KBM-7 (cell line): ENCODE measurements at places on chromosomes 2 and 18.

DNA sequence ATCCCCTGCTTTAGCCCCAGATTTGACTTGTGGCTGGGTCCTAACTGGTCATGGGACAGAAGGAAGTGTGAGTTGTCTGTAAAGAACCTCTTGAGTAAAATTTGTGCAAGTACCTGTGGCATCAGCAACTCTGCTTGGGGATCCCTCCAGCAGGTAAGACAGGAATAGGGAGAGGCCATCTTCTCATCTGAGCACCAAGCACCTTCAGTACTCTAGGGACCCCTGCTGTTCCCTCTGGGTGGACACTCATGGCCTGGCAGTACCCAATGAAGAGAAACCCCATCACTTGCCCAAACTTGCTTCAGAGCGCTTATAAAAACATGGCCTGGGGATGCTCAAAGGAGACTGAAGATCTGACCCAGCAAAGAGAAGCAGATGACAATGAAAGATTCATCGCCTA is 297.8 kb downstream of the SP3 start:
- DNase-seq = no peak

- DNase-seq = peak; percentile 64
These were observed 87.0 kb upstream of the RTN4 start for GRCh38 chr2:55137024-55137958.

DNA sequence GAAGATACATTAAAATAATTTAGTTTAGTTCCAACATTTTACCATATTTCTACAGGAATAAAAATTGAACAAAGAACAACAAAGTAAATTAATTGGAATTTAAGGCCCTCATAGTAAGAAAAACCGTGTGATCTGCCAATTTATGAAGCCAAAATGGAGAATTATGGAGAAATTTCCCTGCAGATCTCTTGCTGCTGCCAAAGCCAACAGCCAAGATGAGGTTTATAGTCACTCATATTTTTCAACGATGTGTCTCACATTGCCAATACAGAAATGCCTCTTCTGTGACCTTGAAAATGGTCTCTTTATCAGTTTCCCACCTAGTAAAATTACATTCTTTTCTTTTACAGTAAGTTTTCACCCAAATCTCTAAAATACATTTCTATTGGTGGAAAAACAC is 317.2 kb upstream of the FIGN start:
- no peak for DNase-seq

DNA sequence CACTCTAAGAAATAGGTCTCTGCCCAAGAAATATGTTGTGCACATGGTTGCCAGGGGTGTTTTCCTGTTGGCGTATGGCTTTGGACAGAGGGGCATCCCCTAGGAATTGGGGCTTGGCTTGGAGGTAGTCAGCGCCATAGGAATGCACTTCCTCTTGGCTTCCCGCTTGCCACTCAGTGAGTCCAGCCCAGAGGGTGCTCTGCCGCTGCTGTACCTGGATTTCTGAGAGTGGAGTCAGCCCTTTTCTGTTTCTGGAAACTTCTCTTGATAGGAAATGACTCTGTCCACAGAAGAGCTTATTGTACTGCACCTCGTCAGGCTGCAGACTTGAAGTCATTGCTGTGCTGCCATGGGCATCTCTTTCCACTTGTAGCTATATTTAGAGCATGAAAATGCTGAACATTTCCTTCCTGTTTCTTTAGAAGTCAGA is 116.7 kb upstream of the MGAT5 start:
- peak; percentile 76 for DNase-seq

DNA sequence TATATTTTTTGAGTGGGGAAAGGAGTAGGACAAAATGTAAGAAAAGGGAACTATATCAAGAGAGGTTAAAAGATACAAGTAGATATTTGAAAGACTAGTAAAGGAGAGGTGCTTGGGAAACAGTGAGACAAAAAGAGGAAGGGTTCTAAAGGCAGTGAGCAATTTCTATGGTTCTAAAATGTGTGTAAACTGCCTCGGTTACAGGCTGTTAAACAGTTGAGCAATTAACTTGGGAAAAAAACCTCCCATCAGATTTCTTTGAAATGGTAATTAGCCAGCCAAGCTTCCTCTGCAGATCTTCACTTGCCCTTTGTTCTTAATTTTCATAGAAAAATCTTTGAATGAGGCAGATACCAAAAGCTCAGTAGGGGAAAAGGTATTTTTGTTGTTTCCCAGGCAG is 238.7 kb upstream of the KCNH7 start:
- peak; percentile 1 for DNase-seq

DNA sequence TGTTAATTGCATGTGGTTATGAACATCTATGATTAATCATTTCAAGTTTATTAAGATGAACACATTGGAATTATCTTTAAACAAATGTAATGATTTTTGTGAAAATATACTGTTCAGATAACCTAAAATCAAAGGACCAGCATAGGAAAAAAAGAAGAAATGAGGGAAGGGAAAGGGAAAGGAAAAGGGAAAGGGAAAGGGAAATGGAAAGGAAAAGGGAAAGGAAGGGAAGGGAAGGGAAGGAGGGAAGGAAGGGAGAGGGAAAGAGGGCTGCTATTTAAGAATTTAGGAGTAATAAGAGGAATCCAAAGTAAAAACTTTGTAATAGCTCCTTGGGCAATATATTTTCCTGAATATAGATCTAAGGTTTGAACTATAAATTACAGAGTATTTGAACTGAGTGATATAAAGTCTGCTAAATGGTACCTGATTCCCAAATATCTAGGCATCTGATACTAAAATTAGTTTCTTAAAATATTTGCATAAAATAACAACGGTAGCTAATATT is 726.3 kb downstream of the EPHA4 start:
- DNase-seq = no peak
